Cortex of kidney (tissue), 1 donor: ENCODE measurements at places on chromosomes 7 and 10.

DNA sequence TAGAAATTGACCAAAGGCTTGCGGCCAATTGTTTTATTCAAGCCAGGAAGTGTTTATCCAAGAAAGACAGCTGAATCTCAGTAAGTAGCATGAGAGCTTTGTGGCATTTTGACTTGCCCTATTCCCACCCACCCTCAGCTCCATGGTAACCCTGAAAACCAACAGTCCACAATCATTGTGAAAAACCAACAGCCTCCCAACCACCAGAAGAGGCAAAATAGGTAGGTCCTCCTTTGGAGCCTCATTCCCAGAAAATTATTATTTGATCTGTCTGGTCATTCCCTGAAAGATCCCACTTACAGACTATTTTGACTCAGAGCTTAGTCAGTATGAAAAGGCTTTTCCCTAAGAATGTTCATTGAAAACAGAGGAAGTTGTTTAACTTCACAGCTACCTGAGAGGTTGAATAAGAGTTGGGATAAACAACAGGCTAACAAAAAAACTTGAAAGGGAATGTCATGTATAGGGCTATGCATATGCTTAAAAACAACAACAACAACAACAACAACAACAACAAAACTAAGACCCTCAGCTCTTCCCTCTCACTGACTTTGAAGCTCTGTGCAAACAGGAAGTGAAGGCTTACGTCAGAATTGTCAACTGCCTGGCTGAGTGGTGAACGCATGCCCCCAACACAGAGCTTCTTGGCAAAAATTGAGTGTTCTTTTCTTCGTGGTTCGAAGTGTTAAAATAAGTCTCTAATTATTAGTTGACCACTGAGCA lies 11.2 kb downstream of the KPNA7 start:
- no peak for DNase-seq

GRCh38 chr10:118035354-118036005 lies 11.3 kb downstream of the RAB11FIP2 start:
- DNase-seq = no peak

DNA sequence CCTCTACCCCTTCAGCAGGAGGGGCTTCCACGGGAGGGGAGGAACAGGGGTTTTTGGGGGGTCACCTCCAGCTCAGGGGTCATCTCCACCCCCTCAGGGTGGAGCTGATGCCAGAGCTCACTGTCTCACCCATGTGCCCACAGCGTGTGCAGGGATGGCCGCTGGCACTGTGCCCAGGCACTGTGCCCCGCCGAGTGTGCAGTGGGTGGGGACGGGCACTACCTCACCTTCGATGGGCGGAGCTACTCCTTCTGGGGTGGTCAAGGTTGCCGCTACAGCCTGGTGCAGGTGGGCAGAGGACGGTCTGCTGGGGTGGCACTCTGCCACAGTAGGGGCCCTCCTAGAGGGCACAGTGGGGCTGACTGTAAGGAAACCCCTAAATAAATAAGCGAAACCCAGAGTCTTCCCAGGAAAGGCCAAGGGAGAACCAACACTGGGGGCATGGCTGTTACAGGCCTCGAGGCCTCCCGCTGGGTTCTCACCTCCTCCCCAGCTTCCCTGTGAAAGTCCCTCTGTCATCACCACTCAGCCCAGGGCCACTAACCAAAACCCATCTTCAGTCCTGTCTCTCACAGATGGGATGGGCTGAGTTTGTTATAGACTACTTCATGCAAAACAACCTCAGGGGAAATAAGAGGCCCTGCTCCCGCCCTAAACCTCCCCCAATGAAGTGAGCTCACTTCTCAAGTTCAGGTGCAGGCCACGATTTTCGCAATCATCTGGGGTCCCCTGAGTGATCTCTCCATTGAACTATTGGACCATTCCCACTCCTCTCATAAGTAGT lies 7.4 kb upstream of the ZNF467 start:
- DNase-seq = no peak

DNA sequence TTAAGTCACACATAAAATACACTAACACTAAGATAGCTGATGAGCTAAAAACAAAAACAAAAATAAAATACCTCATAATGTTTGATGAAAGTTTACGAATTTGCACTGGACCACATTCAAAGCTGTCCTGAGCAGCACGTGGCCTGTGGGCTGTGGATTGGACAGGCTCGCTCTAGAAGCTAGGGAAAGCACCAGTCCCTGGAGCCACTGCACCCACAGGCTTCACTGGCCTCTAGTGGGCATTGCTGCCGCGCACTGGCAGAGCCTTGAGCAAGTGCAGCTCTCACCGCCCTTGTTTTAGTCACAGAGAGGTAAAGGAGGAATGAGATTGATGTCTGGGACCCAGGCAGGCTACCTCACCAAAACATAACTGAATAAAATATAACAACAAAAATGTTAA lies 67.6 kb downstream of the PAX2 start:
- no peak for DNase-seq

DNA sequence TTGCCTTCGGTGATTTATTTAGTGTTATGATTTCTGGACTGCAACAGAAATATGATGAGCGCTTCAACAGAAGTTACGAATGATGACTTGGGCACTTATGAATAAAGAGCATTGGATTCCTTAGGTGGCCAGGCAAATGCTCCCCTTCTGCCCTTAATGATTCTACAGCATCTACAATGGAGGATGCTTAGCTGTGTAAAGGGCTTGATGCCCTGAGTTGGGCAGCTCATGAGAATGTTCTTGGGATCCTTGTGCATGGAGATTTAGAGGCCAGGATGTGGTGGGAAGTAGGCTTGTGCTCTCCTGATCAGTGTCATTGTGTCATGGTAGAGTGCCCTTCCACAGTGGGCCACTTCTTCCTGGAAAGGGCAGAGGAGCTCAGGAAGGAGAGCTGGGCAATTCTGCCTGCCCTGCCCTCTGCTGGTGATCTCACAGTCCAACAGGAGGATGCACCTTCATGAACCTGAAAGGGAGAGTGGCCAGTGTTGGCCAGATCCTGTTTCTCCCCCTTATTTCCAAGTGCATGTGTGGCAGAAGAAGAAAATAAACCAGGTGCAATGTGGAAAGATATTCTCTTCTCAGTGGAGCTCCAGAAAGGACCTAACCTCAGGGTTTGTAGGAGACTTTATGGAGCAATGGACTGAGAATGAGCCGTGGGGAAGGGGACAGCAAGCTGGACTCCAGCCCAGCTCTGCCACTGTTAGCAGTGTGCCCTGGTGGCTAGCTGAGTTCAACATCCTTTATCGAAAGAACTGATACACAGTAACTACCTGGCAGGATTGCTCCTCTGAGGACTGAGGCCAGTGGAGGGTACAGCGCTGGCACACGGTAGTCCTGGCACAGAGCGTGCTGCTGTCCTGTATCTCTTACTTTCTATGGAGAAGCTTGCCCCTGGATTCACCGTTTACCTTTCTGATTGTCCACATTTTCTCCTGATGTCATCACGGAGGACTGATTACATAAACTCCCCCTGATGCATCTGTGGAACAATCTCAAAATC lies 182.9 kb downstream of the BMPER start:
- DNase-seq = no peak

- DNase-seq = no peak
These were observed 76.0 kb downstream of the USP6NL start for GRCh38 chr10:11535346-11535959.

- no peak for DNase-seq
These were observed 222.2 kb upstream of the CXCL12 start for GRCh38 chr10:44607116-44607515.
